RPMI7951 (cell line): ENCODE measurements at places on chromosomes 13 and 19.

DNA sequence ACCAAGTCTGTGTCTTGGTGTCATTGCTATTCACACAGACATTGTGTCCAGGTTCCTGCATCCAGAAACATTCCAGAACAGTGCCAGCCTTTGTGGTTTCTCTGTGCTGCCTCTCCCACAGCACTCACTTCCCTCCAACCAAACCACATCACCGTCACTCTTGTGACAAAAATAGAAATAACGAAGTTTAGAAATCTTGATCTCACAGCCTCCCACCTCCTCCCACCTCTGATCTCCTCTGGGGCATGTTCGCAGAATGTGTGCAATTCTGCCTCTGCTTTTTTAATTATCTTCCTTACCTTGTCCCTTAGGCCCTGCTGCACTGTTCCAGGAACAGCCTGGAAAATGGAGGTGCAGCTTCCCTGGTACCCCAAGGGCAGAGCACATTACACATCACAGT, 8.7 kb upstream of the SERPINE3 start:
- peak; percentile 90 for DNase-seq

DNA sequence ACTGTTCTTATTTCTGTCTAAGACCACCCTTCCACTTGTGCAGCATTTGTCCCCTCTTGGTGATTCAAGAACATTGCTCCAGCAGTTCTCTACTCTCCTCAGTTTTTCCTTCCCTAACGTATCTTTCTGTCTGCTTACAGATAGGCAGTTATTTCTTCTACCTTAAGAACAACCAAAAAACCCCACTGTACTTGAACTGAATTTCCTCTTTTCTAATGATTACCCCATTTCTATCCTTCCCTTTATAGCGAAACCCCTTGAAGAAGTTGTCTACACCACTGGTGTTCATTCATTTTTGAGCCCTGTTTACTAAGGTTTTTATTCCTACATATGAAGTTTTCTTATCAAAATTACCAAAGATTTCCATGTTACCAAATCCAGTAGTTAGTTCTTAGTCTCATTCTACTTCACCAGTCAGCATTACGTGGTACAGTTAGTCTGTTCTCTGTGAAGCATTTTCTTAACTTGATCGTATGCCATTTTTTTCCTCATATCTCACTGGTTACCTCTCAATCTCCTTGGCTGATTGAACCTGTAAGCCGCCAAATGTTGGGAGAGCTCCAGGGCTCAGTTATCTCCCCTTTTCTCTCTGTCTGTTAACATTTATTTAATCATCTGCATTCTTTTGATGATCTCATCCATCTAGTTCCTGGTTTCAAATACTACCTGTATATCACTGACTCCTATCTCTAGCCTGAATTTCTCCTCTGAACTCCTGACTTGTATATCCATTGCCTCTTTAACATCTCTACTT, 9.0 kb downstream of the LSM14A start:
- no peak for DNase-seq

DNA sequence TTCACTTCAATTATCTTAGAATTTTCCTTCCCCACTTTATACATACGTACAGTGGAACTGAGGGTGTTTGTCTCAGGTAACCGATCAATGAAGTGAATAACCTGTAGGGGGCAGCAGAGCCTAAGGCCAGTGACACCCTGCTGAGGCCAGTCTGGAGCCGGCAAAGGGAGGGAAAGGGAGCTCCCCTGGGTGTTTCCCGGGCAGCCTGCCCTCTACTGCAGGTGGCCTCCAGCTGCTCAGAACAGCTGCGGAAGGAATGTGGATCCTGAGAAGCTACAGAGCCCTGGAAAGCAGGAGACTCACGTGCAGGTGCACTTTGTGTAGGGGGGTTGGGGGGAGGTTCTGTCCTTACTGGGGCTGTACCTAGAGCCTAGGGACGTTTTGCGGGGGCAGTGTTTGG, 832 bp upstream of the ZNF491 start:
- DNase-seq, result peak; percentile 91

GRCh38 chr19:2286402-2287140, 4.6 kb upstream of the PEAK3 start:
- DNase-seq, result no peak

DNA sequence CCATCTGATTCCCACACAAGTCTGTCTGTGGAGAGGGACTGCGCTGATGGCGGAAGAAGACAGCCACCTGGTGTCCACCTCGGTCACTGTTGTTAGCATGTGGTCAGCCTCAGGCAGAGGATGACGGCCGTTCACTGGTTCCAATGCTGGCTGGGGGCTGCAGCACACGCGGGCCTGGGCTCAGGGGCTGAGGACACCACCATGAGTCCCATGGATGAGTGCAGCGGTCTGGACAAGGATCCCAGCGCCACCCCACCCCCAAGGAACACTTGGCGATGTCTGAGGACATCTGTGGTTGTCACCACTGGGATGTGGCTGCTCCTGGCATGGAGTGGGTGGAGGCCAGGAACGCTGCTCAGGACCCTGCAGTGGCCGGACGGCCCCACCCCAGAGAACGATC, 10.9 kb downstream of the DPP9 start:
- no peak for DNase-seq

- no peak for DNase-seq
Observed at GRCh38 chr19:51124216-51124615, 490 bp upstream of the SIGLEC9 start.

DNA sequence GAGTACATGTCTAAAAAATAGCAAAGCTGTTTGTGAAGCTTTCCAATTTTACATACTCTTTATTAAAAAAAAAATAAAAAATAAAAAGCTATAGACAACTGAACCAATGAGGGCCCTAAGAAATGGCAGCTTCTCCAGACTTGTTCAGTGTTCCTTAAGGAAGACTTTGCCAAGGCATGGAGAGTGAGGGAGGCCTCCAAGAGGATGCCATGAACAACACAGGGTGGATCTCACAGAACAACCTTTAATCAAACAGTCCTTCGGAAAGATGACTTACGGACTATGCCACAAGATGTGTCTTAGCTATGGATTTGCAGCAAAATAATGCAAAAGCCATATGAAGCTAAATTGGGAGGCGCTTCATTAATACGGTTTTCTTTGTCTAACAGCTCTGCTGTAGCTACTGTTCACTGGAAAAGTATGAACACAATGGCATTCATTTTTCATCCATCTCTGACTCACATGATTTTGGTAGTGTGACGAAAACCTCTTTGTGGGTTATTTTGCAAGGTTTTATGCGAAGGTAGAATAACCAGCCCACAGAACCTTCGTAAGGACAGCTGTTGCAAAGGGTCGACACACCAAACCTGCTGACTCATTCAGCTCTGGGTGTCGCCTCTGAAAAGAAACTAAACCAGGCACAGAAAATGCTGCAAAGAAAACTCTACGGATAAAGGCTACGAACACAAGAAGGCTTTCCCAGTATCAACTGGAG, 27.7 kb downstream of the EFNB2 start:
- peak; percentile 94 for DNase-seq

DNA sequence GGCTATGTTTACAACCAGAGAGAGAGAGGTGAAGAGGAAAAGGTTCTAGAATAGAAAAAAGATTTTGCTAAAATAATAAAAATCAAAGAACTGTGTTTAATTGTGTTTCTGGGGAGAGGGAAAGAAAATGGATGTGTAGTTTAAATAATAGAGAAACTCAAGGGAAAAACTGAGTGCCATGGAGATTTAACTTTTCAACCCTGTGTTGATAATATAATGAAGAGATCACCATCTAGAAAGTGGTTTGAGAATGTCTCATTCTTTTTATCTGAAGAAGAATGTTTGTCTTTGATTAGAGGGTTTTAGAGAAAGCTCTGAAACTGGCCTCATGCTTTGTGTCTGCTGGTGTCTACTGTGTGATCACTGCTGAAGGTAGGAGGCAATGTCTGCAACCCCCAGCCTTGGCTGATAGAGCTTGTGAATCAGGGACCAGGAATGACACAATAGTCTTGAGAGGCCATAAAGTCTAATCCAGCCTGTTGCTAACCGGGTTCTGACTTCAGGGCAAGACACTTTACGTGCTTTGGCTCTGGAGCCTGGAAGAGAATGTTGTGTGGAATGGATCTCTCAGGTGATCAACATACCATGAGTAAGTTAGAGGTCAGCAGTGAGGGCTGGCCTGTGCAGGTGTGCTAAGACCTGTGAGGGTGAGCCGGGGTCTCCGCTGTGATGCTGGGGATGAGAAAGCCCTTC, 5.4 kb downstream of the COL4A2 start:
- no peak for DNase-seq

DNA sequence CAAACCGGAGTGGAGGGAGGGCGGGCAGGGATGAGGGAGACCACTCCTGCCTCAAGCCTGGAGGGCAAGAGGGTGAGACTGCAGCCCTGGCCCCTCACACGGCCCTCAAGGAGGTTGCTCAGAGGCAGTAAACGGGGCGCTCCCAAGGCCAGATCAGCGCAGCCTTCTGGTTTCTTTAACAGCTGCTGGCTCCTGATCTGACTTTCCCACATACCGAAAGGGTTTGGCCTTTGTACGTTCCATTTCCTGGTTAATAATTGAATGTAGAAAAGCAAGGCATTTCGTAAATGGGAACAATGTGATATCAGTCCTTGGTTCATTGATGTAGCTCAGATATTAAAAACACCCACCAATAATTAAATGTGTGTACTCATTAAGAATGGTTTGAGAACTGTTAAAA, 71.5 kb downstream of the GGACT start:
- DNase-seq, result no peak

GRCh38 chr19:2329149-2329478, 630 bp downstream of the SPPL2B start:
- DNase-seq, result no peak

DNA sequence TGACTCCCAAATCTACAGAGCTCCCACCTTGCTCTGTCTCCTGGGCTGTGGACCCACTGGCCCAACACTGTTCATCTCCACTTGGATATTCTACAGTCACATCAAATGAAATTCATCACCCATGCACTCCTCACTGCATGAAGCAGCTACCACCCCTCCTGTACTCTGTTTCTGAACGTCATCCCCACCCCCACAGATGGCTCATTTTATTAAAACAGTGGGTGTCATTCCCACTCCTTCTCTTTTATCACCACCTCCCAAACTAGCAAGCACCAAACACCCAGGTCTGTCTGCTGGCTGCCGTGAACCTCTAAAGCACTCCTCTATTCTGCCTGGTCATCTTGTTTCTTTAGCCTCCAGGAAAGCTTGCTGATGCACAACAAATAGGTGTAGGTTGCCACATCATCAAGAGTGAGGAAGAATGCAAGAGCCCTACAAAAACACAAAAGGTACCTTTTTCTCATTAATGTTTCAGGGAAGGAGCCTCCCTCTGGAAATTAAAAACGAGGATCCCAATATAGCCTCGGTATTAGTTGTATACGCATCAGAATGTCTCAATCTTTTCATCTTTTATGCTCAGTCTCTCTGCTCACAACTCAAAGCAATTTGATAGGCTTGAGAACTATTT, 91.8 kb downstream of the MIPEP start:
- no peak for DNase-seq

GRCh38 chr13:52371736-52372247, 34.2 kb downstream of the THSD1 start:
- DNase-seq, result peak; percentile 83

DNA sequence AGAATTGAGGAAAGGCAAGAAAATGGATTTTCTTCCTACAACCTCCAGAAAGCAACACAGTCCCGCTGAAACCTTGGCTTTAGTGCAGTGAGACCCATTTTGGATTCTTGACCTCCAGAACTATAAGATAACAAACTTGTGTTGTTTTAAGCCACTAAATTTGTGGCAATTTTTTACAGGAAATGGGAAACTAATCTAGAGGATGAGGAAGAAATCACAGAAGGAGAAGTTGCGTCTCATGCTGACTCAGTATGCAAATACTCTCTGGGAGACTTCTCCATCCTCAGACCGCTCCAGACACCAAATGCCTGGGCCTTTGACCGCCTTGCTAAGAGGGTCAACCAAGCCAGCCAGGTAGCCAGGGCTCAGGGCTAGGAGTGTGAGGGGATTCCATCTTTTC, 13.1 kb upstream of the CEACAM16 start:
- DNase-seq, result peak; percentile 57

- no peak for DNase-seq
Observed at GRCh38 chr19:47752440-47753211, 7.3 kb downstream of the NOP53 start.

GRCh38 chr19:21789466-21790085, 22.2 kb upstream of the ZNF100 start:
- DNase-seq, result no peak

DNA sequence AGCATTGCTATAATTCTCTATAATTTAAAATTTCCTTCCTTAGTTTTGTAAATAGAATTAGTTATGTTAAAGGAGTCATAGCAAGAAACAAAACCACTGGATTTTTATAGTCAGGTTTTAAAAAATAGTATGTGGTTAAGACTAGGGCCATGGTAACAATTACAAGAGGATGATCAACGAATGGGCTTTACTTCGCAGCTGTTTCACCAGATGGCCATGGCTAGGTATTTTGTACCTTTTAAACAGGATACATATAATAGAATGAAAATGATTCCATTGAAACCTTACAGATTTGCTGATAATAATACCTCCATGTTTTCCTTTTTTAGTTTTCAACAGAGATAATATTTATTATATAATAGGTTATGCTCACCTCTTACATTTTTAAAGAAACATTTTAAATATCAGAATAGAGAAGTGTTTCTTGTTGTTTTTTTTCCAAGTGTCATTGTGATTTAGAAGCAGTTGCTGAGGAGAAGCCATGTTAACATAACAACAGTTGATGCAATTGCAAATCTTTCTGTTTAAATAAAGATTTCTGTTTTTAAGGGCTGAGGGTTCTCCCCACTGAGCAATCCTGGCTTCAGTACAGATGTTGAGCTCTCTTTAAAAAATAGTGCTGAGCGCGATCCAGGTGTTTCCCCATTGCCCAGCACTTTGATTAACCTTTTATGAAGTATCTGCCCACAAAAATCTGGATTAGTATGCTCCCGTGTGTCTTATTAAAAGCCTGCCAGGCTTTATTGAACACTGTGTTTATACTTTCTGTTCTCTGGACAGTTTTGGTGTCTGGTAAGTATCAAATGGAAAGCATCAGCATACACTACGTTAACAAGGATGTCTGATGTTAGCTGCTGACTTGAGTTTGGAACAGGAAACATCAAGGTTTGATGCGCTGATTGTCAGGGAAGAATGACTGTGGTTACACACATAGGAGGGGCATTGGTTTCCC, 205.3 kb downstream of the HS6ST3 start:
- DNase-seq, result no peak

DNA sequence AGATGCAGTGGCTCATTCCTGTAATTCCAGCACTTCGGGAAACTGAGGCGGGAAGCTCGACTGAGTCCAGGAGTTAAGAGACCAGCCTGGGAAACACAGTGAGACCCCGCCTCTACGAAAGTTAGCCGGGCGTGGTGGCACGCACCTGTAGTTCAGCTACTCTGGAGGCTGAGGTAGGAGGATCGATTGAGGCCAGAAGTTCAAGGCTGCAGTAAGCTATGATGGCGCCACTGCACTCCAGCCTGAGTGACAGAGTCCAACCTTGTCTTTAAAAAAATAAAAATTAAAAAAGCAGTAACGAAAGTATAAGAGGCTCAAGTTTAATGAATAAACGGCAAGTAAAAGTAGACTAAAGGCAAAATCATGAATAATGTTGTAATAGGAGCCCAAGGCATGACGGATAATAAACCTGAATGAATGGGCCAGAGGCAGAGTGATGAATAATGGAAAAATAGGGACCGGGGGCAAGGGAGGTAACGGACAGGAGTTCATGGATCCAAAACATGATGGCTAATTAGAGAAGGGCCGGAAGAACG, 1.2 kb upstream of the TOMM40 start:
- DNase-seq, result no peak
